ENCODE measurements at places on chromosomes 1 and 21. TPM values are rescaled to one million over a fixed set of nuclear protein-coding genes. Genes with fewer than 3 reads are reported as not detected.

FCRL3 gene
- total RNA-seq, result 0.25 TPM

AGT gene
- 38.0 TPM for total RNA-seq

FCRL2 gene
- not detected for total RNA-seq

CIART gene
- total RNA-seq, result 13.8 TPM

CFAP74 gene
- total RNA-seq, result not detected

- no peak for DNase-seq
Observed at GRCh38 chr1:188499690-188500089, 1670.9 kb downstream of the PLA2G4A start.

DNA sequence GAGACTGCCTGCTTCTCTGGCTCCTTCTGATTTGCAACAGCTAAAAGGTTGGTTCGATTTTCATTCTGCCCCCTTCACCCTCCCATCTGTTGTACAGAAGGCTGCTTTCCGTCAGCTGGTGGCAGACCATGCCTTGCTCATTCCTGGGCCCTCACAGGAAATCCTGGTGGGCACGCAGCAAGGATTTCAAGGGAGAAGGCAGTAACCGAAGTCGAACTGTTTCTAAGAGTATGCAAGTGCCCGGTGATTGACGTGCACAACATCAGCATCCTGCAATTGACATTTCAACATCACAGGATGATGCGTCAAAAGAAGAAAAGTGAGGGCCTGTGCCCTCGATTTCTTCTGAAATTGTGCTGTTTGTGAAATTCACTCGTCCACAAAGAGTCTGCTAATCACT is 83.8 kb downstream of the PLPP3 start:
- DNase-seq, result no peak

- DNase-seq, result no peak
Observed at GRCh38 chr1:84202126-84202525, 58.1 kb downstream of the PRKACB start.

Measured in psoas muscle (tissue), 8 donors.